Activated CD4-positive, alpha-beta T cell treated with anti-CD3 and anti-CD28 coated beads for 48 hours (primary cell): ENCODE measurements at places on chromosomes 7 and 10.
A peak's percentile ranks its signal among the peaks of the same experiment; 100 is the strongest.

GRCh38 chr7:96359876-96360275, 38.0 kb upstream of the SLC25A13 start:
- no peak for DNase-seq

DNA sequence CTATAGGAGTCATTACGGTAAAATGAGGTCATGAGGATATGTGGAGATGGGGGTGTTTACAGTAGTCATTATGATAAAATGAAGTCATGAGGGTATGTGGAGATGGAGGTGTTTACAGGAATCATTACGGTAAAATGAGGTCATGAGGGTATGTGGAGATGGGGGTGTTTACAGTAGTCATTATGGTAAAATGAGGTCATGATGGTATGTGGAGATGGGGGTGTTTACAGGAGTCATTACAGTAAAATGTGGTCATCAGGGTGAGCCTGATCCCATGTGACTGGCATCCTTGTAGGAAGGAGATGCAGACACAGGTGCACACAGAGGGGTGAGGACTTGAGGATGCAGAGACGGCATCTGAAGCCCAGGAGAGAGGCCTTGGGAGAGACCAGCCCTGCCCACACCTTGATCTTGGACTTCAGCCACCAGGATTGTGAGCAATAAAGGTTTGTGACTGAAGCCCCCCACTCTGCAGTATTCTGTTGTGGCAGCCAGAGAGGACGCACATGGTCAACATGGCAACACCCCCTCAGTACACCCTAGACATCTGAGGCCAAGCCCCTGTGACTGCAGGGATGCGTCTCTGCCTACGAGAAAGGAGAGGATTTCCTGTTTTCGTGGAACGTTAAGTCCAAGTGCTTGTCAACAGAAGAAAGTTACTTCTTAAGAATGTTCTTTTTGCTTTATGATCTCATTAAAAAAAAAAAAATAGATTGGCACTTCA, 544.4 kb downstream of the DNAJB6 start:
- DNase-seq, result peak; percentile 26

DNA sequence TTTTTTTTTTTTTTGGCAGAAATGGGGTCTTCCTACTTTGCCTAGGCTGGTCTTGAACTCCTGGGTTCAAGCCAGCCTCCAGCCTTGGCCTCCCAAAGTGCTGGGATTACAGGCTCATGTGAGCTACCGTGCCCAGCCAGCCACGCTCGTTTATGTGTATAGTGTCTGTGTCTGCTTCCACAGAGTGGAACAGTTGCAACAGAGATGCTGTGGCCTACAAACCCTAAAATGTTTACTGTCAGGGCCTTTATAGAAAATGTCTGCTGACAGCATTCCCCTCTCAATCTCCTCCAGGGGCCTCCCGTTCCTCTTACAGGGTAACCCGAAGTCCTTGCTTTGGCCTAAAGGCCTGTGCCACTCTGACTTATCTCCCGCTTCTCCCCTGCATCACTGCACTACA, 87.6 kb upstream of the LEP start:
- no peak for DNase-seq

DNA sequence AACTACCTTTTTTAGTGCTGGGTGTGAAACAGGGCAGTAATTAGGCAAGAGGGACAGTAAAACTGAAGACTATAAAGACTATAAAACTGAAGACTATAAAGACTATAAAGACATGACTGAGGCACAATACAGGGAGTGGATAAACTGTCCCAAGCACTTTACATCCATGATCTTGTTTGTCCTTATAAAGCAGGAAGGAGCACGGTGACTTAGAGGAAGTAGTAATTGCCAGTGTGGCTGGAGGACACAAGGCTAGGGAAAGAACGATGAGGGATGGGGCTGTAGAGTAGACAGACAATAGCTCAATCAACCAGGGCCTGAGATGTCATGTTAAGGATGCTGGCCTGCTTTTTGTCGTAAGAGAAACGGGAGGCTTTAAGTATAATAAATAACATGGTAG, 26.0 kb downstream of the DNAJC12 start:
- DNase-seq, result no peak

DNA sequence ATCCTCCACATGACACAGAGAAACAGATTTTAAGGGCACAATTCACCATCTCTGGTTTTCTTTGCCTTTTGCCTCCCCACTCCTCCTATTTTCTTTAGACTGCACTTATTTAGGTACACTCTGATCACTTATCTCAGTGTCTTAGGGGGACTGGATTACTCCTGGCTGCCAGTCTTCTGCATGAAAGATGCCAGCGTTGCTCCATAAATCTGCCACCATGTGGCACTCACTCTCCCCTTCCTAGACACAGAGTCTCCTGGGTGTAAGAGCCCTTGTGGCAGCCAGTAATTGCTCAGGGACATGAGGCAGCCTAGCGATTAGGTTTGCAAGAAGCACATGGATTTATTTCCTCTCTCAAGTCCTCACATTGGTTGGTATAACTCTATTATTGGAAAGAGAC, 34.5 kb upstream of the RBM20 start:
- DNase-seq, result no peak

DNA sequence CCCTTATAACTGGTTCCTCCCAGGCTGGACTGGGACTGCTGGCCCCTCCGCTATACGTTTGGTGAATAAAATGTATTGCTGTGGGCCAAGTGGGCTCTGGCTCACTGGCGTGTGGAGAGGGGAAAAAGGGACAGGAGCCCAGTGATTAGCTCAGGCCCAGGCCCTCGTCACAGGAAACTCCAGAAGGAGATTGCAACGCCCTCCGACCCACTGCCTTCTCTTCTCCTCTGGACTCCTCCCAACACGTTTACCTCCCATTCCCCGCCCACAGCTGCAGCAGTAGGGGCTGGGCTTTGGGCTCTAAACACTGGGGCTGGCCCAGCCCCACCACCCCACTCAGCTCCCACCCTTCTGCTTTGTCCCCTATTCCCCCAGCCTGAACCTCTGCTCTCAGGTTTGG, 173.9 kb downstream of the NEURL1 start:
- no peak for DNase-seq
